ENCODE measurements at places on chromosomes 2 and 18.

DNA sequence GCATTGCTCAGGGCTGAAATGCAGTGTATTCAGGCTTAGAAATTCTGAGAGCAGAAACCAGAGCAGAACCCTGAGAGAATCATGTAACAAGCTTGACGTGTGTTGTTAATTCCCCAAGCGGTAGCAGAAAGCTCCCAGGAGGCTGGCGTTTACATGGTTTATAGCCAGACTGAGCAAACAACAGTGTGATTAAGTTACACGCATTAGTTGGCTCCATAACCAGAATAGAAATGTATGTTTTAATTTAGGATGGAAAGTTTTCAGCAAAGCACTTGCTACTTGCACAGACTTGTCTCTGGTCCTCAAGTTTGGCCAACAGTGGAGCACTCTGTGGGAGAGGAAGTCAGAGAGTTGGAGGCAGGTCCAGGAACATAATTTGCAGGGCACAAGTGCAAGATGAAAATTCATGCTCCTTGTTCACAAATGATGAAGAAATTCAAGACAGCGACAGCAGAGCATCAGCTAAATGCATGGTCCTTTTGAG is 69.3 kb downstream of the MAPK4 start:
- no peak for DNase-seq

DNA sequence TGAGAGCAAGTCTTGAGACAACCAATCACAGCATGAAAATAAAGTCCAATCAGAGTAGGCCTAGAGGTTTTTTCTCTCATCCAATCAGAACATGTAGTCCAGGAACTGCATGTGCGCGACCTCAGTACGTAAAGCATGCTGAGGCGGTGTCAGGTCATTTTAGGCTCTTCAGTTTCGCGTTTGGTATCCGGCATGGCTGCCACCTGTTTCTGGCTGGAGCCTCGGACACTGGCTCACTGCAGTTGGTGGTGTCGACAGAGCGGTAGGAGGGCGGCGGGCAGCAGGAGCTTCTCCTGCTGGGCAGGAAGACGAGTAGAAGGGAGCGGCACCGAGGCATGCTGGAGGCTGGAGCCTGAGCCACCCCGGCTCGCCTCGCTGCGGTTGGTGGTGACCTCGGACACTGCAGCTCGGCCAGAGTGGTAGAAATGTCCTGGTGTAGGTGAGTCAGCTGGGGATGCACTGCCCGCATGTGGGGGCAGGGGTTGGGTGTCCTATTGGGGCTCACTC is 15.8 kb downstream of the CCDC74A start:
- DNase-seq, result no peak

- no peak for DNase-seq
Measured at GRCh38 chr2:240351088-240351741, 84.2 kb upstream of the GPC1 start.

DNA sequence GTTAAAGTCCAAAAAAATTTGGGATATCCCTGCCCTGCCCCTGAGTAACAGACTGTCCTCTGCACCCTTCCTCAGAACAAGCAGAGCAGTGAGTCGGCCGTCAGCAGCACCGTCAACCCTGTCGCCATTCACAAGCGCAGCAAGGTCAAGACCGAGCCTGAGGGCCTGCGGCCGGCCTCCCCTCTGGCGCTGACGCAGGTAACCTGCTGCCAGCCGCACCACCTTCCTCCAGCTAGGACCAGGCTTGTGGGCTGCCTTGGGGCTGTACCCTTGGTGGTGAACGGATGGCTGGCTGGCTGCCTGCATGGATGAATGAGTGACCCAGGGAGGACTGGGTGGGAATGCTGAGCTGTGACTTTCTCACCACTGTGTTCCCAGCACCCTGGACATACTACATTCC is 236.2 kb downstream of the GLI2 start:
- DNase-seq, result no peak

DNA sequence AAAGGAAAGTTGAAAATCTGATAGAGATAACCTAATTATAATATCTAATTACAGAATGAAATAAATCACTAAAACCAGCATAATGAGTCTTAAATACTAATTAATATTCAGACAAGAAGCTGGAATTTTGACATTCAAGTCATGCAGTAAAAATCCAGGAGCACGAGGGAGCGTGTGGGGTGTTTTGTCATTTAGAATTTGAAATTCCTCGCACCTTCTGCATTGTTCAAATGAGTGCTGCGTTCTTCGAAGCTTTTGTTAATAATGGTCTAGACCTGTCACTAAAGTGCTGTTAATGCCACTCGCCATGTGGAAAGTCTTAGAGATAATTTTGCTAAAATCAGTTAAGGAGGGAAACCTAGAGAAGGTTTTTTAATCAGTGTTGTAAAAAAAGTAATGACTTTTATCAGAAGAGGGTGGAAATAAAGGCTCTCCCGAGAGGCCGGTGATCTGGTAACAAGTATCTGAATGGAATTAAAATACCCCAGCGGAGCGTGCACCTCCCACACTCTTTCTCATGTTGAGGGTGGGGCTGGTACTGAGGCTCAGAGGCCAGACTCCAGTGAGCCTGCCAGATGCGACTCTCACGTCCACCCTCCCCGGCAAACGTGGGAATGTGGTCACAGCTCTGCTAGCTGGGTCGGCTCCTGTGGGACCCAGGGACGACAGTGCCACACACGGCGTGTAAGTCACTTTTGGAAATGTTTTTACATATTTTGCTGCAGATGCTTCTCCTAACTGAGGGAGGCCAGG is 69.4 kb upstream of the MYT1L start:
- DNase-seq, result no peak

GRCh38 chr2:100404411-100404810 is 13.1 kb downstream of the CHST10 start:
- no peak for DNase-seq

- no peak for DNase-seq
Measured at GRCh38 chr2:240960971-240961876, 37.2 kb upstream of the SNED1 start.

GRCh38 chr18:13811993-13812392 is 12.0 kb upstream of the MC5R start:
- DNase-seq, result no peak

- no peak for DNase-seq
Measured at GRCh38 chr18:10398571-10398970, 55.9 kb upstream of the APCDD1 start.

GRCh38 chr2:133844214-133844892 is 276.1 kb upstream of the NCKAP5 start:
- peak; percentile 86 for DNase-seq

DNA sequence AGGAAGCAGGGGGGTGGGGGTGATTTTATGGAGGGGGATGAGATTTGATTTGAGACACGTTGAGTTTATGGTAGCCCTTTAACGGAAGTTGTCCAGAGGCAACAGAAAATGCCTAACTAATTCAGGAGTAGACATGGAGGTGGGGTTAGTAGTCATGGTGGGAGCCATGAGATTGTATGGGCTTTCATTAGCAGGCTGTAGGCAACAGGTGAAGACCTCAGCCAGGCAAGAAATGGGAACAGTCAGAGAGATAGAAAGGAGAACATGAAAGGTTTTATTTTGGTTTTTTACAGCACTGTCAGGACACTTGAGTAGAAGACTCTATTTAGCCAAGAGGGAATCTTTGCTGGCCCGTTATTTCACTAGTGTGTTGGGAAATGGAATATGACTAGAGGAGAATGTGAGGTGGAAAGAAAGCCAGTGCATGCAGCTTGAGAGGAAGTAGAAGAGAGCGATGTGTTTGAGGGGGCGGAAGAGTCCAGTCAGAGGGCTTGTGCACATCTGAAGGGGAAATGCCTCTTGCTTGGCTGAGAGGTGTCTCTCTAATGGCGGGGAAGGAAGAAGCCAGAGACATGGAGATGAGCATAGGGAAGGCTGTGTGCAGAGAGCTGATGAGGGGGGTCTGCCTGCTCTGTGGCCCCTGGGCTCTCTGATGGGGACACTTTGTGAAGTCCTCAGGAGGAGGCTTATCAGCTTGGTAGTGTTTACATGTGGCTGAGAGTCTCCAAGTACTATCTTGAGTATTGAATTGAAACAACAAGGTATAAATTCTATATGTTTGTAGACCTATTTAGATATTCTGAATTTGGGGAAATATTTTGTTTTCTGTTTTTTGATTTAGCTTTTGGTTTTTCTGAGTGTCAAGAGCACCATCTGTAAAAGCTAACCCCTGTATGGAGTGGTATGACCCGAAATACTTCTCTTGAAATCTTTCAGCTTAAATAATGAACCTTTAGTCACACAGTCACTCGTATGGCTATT is 66.9 kb upstream of the ITM2C start:
- DNase-seq, result no peak

GRCh38 chr2:11716689-11717321 is 29.6 kb upstream of the LPIN1 start:
- DNase-seq, result peak; percentile 42

GRCh38 chr18:13551305-13551603 is 175.1 kb downstream of the FAM210A start:
- DNase-seq, result no peak

- DNase-seq, result no peak
Measured at GRCh38 chr18:78782951-78783563, 196.6 kb upstream of the SALL3 start.

GRCh38 chr18:79629606-79630005 is 50.0 kb upstream of the CTDP1 start:
- DNase-seq, result no peak

GRCh38 chr2:134259571-134259970 is 5.7 kb downstream of the MGAT5 start:
- no peak for DNase-seq

- no peak for DNase-seq
Measured at GRCh38 chr18:35609236-35609635, 27.7 kb downstream of the GALNT1 start.

DNA sequence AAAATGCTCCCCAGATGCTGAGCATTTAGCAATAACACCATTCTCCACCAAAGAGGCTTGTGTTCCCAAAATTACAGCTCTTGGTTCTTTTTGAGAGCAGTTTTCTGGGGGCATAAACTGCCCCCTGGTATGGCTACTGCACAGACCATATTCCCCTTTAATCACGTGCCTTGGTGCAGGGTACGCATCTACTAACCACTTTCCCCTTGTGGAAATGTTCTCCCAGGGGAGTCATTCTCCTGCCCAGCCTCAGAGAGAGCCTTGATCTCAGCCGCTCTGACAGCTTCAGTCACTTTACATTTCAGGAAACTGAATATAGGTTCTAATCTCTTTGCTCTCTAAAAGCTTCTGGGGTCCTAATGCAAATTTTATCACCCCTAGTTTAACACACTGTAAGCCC is 44.7 kb upstream of the EML6 start:
- DNase-seq, result no peak

- DNase-seq, result no peak
Measured at GRCh38 chr18:41693008-41693407, 262.0 kb upstream of the PIK3C3 start.

DNA sequence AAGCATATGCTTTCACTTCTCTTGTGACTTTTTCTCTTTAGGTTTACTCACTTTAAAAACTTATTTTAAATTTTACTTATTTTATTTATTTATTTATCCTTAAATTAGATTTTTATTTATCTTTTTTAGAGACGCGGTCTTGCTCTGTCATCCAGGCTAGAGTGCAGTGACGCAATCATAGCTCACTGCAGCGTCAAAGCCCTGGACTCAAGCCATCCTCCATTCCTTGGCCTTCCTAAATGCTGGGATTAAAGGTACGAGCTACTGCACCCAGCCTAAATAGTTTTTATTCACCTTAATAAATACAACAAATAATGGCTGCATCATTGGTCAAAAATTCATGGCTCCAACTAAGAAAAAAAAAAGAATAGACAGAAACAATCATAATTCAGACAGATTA is 415.7 kb upstream of the FIGN start:
- no peak for DNase-seq

GRCh38 chr2:136359121-136359965 is 241.4 kb upstream of the CXCR4 start:
- DNase-seq, result no peak

- peak; percentile 79 for DNase-seq
Measured at GRCh38 chr2:97995026-97995733, 568 bp downstream of the TMEM131 start.

GRCh38 chr2:71671203-71671854 is 218.0 kb downstream of the DYSF start:
- no peak for DNase-seq

- DNase-seq, result peak; percentile 36
Measured at GRCh38 chr2:45860136-45861121, 209.0 kb downstream of the PRKCE start.

GRCh38 chr18:24231773-24232735 is 93.2 kb downstream of the CABYR start:
- DNase-seq, result no peak

DNA sequence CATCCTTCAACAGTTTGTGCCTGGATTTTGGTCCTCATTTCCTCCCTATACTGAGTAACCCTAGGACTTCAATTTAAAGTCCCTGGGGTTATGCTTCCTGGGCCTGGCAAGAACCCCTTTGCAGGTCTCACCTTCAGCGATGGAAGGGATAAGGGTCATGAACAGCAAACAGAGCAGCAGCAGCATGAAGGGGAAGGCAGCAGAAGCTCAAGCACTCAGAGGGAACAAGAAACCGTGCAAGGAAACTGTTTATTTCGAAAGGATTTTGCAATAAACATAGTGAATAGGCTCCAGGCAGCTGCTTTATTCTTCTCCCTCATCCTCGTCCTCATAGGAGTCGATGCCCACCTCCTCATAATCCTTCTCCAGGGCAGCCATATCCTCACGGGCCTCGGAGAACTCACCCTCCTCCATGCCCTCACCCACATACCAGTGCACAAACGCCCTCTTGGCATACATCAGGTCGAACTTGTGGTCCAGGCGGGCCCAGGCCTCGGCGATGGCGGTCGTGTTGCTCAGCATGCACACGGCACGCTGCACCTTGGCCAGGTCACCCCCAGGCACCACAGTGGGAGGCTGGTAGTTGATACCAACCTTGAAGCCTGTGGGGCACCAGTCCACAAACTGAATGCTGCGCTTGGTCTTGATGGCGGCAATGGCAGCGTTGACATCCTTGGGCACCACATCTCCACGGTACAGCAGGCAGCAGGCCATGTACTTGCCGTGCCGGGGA is 2.8 kb upstream of the TUBA4B start:
- no peak for DNase-seq

DNA sequence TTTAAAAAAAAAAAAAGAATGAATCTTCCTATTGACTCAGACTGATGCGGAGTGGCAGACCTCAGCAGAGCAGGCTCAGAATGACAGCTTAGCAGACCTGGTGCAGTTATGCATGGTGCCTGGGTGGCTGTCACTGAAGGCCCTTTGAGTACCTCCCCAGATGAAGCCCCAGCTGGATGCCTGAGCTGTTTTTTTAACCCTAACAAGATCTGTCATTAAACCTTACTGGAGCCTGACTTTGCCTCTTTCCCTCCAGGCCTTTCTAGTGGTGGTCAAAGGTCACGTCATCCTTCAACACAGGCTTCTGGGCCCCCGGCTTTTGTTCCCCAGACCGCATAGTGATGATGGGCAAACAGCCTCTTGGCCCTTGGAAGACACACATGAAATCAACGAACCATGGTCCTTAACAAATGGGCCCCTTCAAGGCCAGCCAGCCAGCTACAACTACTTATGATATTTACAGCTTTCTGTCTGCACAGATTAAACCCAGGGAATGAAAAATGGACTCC is 138.3 kb upstream of the CYP1B1 start:
- no peak for DNase-seq

DNA sequence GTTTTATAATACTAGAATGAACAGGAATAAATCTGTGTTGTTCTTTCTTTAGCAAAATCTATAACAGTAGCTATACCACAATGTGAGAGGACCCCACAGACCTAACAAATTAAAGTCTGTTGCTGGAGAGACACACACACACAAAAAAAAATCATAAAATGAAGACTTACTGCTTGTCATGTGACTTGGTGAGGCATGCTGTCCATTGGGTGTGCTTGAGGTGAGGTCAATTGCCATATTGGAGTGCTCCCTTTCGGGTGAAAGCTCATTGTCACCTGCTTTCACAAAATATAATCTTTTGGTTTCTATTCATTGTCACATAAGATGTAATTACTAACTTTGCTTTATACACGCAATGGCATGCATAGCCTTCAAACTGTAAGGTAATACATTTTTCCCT is 3.9 kb downstream of the IKZF2 start:
- no peak for DNase-seq

All from AG08396 (cell line).